Activated effector memory CD4-positive, alpha-beta T cell treated with anti-CD3 and anti-CD28 coated beads, Interleukin-2, amount 50 U/mL, for 16 hours (primary cell): ENCODE measurements at places on chromosomes 7 and 10.

- no peak for DNase-seq
Observed at GRCh38 chr7:136033413-136034031, 56.4 kb upstream of the MTPN start.

- no peak for DNase-seq
Observed at GRCh38 chr7:10718768-10719167, 254.9 kb upstream of the PHF14 start.

GRCh38 chr7:103391150-103391549, 43.7 kb downstream of the PSMC2 start:
- DNase-seq: no peak

DNA sequence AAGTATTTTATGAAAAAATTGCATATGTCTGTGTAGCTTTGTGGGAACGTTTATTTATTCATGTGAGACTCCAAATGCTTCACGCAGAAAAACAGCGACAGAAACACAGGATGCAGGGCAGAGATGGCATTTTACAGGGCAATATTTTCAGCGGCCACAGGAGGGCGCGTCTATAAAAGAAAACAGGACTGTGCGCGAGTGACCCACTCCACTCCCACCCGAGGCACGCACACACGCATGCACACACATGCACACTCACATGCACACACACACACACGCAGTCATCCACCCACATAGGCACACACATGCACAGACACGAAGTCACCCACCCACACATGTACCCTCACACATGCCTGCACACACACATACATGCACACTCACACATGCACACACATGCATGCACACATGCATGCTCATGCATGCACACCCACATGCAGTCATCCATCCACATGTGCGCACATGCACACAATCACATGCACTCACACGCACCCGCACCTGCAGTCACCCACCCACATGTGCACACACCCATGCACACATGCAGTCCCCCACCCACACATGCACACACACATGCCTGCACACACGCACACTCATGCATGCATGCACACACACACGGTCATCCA, 96.3 kb downstream of the DNAJB6 start:
- DNase-seq: peak; percentile 82

GRCh38 chr7:8597565-8597964, 164.2 kb downstream of the NXPH1 start:
- no peak for DNase-seq

DNA sequence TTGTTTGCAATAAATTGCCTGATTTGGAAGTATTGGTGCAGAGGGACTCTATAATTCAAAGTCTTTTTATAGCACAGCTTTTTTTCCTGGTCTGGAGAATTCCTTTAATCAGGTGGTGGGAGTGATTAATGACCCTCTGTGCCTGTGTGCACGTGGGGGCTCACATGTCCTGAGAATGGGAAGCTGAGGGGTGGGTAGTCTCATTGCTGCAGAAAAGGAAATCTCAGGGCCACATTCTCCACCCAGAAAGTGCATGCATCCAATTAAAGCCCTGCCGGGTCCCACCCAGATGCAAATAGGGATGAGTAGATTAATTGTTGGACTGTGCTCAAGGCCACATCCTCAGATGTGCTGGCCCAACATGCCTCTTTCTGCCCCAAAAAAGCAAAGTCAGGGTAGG, 324.7 kb downstream of the CXCL12 start:
- no peak for DNase-seq

DNA sequence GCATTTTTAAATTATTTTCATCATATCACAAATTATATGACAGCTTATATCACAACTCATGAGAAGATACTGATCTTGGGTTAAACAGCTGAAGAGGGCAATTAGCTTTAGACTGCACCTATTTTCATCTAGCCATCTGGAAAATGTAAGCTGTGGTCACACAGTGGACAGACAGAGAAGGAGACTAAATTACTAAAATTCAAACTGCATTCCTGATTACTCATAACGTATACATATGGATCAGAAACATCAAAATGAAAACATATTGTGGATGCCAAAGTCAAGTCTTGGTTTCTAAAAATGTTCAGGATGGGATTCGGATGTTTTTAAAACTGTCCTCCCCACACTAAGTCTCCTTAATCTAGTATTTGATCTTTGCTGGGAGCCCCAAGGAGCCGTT, 6.6 kb downstream of the BBIP1 start:
- DNase-seq: no peak

- no peak for DNase-seq
Observed at GRCh38 chr10:122168598-122169394, 102.3 kb upstream of the BTBD16 start.

GRCh38 chr10:132714096-132714985, 71.6 kb downstream of the NKX6-2 start:
- DNase-seq: peak; percentile 30

GRCh38 chr7:50591480-50592438, 26.6 kb upstream of the DDC start:
- no peak for DNase-seq

DNA sequence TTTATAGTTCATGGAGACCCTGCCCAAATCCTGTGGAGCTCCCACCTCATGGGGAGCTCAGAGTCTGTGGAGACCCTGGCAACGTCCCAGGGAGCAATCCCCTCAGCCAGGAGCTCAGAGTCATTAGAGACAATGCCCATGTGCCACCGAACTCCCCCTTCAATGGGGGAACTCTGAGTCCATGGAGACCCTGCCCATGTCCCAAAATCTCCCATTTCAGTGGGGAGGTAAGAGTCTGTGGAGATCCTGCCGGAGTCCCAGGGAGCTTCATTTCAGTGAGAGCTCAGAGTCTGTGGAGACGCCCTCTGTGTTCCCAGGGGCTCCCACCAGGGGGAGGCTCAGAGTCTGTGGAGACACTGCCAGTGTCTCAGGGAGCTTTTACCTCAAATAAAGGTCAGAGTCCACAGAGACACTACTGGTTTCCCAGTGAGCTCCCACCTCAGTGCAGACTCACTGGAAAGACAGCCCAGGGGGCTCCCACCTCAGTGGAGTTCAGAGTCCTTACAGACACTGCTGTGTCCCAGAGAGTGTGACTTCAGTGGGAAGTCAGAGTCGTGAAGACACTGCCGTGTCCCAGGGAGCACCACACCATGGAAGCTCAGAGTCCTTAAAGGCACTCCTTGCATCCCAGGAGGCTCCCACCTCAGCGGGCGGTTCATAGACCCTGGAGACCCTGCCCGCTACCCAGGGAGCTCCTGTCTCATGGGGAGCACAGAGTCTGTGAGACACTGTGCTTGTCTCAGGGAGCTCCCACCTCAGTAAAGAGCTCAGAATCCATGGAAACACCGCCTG, 5.0 kb downstream of the MYO1G start:
- peak; percentile 86 for DNase-seq

- no peak for DNase-seq
Observed at GRCh38 chr7:6316226-6316625, 43.8 kb upstream of the CYTH3 start.

DNA sequence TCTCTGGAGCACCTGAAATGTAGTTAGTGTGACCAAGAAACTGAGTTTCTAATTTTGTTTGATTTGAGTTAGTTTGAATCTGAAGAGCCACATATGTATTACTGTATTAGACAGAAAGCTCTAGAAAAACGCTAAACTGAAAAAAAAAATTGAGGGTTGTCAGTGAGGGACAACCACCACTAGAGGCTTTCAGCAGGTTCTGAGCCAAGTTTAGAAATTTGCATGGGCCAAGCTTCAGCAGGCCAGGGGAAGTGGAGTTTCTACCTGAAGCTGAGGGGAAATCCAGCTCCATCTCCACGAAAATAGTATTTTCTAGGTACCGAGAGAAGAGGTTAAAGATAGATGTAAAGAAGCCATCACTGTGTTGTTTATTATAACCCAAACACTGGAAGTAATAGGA, 77.9 kb upstream of the PLXNA4 start:
- no peak for DNase-seq

GRCh38 chr7:66281678-66282590, 76.8 kb downstream of the TPST1 start:
- no peak for DNase-seq

GRCh38 chr10:115129752-115130151, 36.6 kb downstream of the ATRNL1 start:
- no peak for DNase-seq

- no peak for DNase-seq
Observed at GRCh38 chr7:30752979-30753378, 1.0 kb downstream of the INMT start.
